Caki2 (cell line): ENCODE measurements at places on chromosomes 3 and 15.

DNA sequence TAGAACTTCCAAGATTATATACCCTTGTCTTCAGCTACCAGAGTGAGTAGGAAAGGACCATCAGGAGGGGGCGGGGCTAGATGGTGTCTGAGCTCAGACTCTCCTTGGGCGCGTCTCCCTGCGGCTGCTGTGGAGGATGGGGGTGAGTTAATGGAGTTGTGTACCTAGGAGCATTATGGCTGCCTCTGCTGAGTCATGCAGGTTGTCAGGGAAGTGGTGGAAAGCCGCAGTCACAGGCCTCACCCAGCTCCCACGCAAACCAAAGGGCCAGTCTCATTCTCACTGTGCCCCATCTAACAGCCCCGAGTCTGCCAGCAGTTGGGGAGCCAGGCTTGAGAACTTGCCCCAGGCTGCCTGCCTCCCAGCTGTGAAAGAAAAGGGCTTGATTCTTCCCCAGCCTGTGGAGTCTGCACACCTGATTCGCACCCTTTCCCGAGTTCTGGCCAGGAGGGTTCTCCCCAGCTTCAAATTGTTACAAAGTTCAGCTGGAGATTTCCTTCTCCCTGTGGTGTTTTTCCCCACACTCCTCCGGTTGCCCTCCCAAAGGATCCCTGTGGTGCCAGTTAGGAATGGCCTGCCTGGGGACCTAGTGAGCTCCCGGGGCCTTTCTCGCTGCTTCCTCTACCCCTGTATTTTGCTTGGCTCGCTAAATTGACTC lies 143.3 kb downstream of the HCN4 start:
- no peak for DNase-seq

- no peak for DNase-seq
These were observed 97.2 kb downstream of the HES1 start for GRCh38 chr3:194233150-194233549.

- no peak for DNase-seq
These were observed 230.8 kb upstream of the GPR149 start for GRCh38 chr3:154660811-154661210.

DNA sequence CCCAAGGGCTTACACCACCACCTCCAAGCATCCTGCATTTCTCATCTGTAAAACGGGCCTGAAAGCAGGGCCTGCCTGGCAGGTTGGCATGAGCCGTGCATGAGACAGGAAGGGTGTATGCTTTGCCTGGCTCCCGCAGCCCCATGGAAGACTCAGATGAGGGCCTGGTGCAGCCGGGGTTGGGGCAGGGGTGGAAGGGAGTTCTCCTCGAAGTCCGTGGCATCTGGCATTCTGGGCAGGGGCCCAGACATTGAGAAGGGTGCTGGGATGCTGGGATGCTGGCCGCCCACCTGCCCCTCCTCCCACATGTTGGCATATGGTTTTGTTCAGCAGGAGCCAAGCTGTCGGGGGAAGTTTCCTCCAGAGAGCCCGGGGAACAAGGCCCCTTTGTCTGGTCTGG lies 13.0 kb upstream of the FBLN2 start:
- DNase-seq = no peak

DNA sequence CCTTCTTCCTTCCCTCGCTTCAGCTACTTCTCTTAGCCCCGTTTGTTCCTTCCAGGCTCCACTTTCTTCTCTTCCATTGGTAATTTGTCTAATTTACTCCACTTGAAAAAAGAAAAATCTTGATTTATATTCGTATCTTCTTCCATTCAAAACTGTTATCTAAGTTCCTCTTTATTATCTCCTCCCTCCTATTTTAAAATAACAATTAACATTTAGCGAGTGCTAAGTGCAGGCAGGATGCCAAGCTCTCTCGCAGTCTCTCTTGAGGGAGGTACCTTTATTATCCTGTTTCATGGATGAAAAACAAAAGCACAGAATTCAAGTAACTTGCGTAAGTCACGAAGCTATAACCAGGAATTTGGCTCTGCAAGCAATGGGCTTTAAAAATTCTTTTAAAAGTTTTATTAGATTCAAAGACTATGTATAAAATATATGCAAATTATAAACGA lies 418.9 kb upstream of the NAALADL2 start:
- peak; percentile 62 for DNase-seq

GRCh38 chr3:45003406-45003805 lies 22.7 kb upstream of the CLEC3B start:
- DNase-seq = no peak
